Esophagus squamous epithelium (tissue), 5 donors: ENCODE measurements at places on chromosomes 11 and 22.

DNA sequence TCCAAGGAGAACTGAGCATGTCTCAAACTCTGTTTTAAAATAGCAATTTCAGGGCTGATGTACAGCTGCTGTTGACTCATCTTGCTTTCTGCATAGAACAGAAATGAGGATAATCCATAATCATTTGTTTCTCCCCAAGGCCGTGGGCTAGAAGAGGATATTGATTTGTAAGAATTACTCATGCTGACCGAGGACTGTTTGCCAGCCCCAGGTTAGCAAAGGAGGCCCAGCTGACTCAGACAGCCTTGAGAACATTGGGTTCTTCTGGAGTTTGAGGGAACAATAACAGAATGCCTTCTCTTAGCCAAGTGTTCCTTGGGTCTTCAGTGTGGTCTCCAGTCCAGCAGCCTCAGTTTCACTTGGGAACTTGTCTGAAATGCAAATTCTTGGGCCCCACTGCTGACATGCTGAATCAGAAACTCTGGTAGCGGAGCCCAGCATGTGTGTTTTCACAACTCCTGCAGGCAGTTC lies 92.0 kb downstream of the ZC3H12C start:
- no peak overlapping the region for H3K4me3 ChIP-seq
- H3K36me3 ChIP-seq = no peaks in the 10 kb centered on the region
- H3K4me1 ChIP-seq = no peaks in the 10 kb centered on the region
- DNase-seq = no peak
- no peaks in the 10 kb centered on the region for H3K27me3 ChIP-seq

GRCh38 chr11:108958368-108959104 lies 293.7 kb downstream of the DDX10 start:
- no peaks in the 10 kb centered on the region for H3K4me1 ChIP-seq
- H3K27me3 ChIP-seq = no peaks in the 10 kb centered on the region
- H3K36me3 ChIP-seq = no peaks in the 10 kb centered on the region

GRCh38 chr11:62108017-62108750 lies 15.6 kb upstream of the INCENP start:
- H3K4me3 ChIP-seq = no peak overlapping the region
- H3K27me3 ChIP-seq = no peaks in the 10 kb centered on the region
- no peak overlapping the region for H3K27ac ChIP-seq
- peaks cover 8% of the 10 kb centered on the region for H3K4me1 ChIP-seq

GRCh38 chr11:27696115-27696514 lies 4.1 kb downstream of the BDNF start:
- no peak overlapping the region for H3K27ac ChIP-seq
- DNase-seq = no peak
- H3K4me1 ChIP-seq = peaks cover 21% of the 10 kb centered on the region
- peaks cover 11% of the 10 kb centered on the region for H3K27me3 ChIP-seq
- H3K4me3 ChIP-seq = no peak overlapping the region

DNA sequence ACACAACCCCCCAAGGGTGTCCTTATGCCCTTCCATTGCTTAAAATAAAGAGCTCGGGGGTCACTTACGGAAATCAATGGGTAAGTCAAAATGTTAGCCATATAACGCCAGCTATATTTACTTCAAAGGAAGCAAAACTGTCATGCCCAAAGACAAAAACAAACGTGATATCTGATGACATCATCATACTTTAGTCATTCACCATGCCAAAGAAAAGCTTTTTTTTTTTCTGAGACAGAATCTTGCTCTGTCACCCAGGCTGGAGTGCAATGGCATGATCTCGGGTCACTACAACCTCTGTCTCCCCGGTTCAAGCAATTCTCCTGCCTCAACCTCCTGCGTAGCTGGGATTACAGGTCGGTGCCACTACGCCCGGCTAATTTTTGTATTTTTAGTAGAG lies 47.7 kb upstream of the SC5D start:
- H3K36me3 ChIP-seq = no peaks in the 10 kb centered on the region
- H3K4me1 ChIP-seq = peaks cover 8% of the 10 kb centered on the region
- no peak for DNase-seq
- H3K27ac ChIP-seq = no peak overlapping the region

- no peak for DNase-seq
- no peak overlapping the region for H3K4me3 ChIP-seq
- H3K4me1 ChIP-seq = peaks cover 20% of the 10 kb centered on the region
- H3K27me3 ChIP-seq = no peaks in the 10 kb centered on the region
- no peak overlapping the region for H3K27ac ChIP-seq
Measured at GRCh38 chr22:42885446-42885845, 28.4 kb upstream of the ARFGAP3 start.

GRCh38 chr22:43849731-43850130 lies 12.6 kb downstream of the SULT4A1 start:
- H3K36me3 ChIP-seq = no peaks in the 10 kb centered on the region
- no peak overlapping the region for H3K4me3 ChIP-seq
- DNase-seq = no peak
- no peaks in the 10 kb centered on the region for H3K4me1 ChIP-seq
- H3K27ac ChIP-seq = no peak overlapping the region
- no peaks in the 10 kb centered on the region for H3K27me3 ChIP-seq

- H3K27ac ChIP-seq = no peak overlapping the region
- no peak overlapping the region for H3K4me3 ChIP-seq
- H3K4me1 ChIP-seq = peaks cover 19% of the 10 kb centered on the region
- no peak for DNase-seq
Measured at GRCh38 chr22:20087319-20088262, 7.5 kb downstream of the DGCR8 start.

DNA sequence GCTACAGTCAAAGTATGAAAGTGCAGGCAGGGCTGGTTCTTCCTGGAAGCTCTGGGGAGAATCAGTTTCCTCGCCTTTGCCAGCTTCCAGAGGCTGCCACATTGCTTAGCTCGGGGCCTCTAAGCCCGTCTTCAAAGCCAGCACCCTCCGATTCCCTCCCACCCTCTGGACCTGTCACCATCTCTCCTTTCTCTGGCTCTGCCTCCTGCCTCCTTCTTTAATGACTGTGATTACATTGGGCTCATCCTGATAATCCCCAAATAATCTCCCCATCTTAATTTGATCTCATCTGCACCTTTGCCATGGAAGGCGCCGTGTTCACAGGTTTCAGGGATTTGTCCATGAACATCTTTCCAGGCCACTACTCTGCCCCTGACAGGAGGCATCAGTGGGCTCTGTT lies 42.5 kb downstream of the MCM5 start:
- H3K36me3 ChIP-seq = no peaks in the 10 kb centered on the region
- H3K27ac ChIP-seq = no peak overlapping the region
- H3K27me3 ChIP-seq = no peaks in the 10 kb centered on the region
- H3K4me1 ChIP-seq = peaks cover 7% of the 10 kb centered on the region

- no peak for DNase-seq
- H3K27ac ChIP-seq = no peak overlapping the region
- H3K36me3 ChIP-seq = no peaks in the 10 kb centered on the region
- no peaks in the 10 kb centered on the region for H3K4me1 ChIP-seq
Measured at GRCh38 chr11:2751523-2752203, 51.9 kb upstream of the KCNQ1OT1 start.

GRCh38 chr22:35821654-35822053 lies 104.0 kb downstream of the APOL5 start:
- DNase-seq = no peak
- H3K27ac ChIP-seq = no peak overlapping the region
- H3K4me1 ChIP-seq = no peaks in the 10 kb centered on the region
- no peaks in the 10 kb centered on the region for H3K36me3 ChIP-seq
- no peaks in the 10 kb centered on the region for H3K27me3 ChIP-seq
- H3K4me3 ChIP-seq = no peak overlapping the region

GRCh38 chr11:128642571-128642970 lies 51.3 kb upstream of the FLI1 start:
- no peaks in the 10 kb centered on the region for H3K4me1 ChIP-seq
- no peak for DNase-seq
- H3K4me3 ChIP-seq = no peak overlapping the region
- no peak overlapping the region for H3K27ac ChIP-seq
- H3K36me3 ChIP-seq = no peaks in the 10 kb centered on the region

DNA sequence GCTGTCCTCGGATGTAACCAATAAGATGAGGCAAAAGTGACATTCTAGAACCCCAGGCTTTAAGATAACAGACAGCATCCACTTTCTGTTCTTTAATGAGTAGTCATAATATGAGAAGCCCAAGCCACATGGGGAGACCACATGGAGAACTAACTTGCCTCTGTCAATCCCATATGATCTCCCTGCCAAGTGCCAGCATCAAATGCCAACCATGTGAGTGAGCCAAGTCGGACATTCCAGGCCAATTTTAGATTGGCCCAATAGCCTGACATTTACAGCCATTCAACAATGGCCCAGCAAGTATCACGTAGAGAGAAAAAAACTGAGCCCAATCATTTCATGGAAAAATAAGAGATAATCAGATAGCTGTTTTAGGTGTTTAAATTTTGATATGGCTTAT lies 2048.3 kb upstream of the RAG2 start:
- H3K27ac ChIP-seq = no peak overlapping the region
- DNase-seq = no peak
- no peaks in the 10 kb centered on the region for H3K27me3 ChIP-seq

DNA sequence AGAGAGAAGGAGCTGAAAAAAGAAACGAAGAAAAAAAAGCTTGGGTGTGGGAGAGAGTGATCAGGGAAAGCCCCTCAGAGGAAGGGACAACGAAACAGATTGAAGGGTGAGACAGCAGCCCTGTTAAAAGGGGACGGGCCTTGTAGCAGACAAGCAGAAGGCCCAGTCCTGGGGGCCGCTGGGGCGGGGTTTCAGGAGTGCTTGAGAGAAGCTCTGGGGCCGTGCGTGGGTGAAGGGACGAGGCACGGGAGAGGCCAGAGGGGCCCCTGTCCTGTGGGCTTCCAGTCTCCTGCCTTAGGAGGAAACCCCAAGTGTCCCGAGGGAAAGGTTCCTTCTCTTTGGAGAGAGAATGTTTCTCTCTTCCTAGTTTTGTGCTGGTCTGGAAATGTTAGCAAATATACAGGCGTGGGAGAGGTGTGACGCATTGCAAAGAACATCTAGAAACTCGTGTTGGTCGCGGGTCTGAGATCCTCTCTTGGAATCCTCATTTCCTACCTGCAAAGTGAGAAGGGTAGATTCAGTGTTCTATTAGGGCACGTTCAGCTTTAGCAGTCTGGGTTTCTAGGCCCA lies 28.6 kb downstream of the ADAMTS15 start:
- H3K4me3 ChIP-seq = no peak overlapping the region
- no peaks in the 10 kb centered on the region for H3K27me3 ChIP-seq
- no peak for DNase-seq
- H3K36me3 ChIP-seq = no peaks in the 10 kb centered on the region
- peaks cover 40% of the 10 kb centered on the region for H3K4me1 ChIP-seq
